Cerebellar nuclear complex (tissue), 1 donor: ENCODE measurements at places on chromosomes 3 and 15.

DNA sequence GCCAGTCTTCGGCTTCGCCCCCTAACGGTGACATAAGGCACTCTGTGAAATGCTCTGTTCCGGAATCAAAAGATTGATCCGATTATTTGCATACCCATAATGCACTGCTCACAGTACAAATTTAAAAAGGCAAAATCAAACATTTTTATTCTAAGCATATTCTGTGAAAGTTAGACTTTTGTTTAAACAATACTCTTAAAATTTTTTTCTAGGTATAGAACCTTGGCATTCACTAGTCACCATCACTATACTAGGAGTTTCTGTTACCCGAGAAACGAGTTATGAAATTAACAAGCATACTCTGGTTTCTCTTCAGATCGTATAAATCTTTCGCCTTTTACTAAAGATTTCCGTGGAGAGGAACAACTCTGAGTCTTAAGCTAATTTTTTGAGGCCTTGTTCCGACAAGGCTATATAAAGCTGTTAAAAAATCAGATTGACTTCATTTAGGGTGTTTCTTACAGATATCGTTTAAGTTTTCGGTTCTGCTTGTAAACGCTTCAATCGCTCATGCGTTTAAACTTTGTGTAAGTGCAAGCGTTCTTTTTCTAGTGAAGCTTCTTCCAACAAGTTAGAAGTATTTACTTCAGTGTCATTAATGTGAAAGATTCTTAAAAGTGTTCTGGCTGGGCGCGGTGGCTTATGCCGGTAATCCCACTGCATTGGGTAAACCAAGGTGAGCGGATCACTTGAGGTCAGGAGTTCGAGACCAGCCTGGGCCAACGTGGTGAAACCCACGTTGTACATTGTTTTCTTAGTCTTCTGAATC, at the start of gene RNU5B-1:
RNU5B-1 (plus strand) TSS at position 297 of the 769 bp plus-strand sequence.
- peak; percentile 37 for DNase-seq

DNA sequence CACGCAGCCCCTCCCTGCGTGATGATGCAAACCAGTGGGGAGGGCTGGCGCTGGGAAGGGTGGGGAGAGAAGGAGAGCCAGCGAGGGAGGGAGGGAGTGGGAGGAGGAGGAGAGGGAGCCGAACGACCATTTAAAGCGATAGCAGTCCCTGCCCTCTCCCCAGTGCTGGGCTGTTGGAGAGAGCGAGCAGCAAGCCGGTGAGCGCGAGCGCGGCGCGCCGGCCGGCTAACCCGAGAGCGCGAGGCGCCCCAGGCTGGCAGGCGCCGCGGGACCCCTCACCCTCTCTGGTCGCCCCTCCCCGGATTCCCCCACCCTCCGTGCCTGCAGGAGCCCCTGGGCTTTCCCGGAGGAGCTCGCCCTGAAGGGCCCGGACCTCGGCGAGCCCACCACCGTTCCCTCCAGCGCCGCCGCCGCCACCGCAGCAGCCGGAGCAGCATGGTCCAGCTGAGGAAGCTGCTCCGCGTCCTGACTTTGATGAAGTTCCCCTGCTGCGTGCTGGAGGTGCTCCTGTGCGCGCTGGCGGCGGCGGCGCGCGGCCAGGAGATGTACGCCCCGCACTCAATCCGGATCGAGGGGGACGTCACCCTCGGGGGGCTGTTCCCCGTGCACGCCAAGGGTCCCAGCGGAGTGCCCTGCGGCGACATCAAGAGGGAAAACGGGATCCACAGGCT, at the start of gene GRM7:
GRM7 (plus strand) TSS at position 162 of the 671 bp plus-strand sequence.
- no peak for DNase-seq

DNA sequence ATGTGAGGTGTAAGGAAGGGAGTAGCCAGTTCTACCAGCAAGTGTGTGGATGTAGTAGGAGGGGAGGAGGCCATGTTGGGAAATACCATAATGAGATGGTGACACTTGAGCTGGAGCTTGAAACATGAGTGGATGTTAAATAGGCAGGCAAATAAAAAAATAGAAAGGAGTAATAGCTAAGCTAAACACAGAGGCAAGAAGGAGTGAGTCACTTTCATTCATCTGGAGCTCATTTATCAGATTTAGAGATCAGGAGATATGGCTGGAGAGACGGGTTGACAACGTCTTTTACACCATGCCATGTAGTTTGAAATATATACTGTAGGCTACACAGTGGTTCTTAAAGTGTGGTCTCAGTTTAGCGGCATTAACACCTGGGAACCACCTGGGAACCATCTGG, 390.5 kb downstream of the DIPK2A start:
- no peak for DNase-seq

DNA sequence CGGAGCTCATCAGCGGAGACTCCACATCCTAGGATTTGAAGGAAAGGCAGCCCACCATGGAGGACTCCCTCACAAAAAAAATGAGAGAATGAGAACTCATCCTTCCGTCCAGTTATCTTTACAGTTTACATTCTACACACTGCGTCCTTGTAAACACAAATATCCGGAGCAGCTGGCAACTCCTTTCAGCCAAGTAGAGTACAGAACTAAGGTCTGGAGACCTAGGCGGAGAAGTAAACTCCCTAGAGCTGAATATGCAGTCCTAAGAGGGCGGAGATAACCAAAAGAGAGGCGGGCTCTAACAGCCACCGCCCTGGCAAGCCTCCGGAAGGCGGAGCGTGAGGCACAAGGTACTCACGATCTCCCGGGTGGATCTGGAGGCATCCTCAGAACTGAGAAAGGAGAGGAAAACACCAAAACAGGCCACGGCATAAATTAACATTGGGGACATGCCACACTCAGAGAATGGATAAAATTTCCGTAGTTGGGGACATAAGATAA, 924 bp upstream of the SIN3A start:
- DNase-seq = peak; percentile 45

DNA sequence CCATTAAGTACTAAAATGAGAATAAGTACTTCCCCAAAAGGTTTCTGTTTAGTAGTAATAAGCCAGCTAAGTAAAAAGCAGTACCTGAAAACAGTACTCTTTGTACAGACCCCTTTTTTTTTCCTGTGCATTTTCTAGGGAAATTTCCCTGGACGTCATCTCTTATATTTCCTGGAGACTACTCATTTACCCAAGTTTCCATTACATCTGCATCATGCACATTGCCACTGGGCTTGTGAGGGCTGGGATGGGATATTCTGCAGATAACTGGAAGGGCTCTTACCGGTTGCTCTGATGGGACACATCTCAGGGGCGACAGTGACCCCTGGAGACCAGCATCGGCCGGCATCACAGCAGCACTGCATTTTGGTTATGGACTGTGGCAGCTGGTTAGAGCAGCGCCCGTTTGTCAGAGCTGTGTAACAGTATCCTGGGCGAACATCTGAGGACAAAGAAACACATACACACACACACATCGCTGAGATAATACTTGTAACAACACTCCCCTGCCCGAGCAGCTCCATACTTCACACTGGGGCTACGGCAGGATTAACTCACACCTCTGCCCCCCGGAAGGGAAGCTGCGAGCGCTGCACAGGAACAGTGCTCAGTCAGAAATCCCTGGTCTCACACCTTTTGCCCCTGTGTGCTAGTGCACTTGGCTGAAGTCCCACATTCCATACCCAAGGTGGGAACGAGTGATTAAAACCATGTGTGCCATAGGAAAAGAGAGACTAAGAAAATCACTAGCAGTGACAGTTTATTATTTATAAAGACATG, 124.9 kb downstream of the FBN1 start:
- DNase-seq = no peak

DNA sequence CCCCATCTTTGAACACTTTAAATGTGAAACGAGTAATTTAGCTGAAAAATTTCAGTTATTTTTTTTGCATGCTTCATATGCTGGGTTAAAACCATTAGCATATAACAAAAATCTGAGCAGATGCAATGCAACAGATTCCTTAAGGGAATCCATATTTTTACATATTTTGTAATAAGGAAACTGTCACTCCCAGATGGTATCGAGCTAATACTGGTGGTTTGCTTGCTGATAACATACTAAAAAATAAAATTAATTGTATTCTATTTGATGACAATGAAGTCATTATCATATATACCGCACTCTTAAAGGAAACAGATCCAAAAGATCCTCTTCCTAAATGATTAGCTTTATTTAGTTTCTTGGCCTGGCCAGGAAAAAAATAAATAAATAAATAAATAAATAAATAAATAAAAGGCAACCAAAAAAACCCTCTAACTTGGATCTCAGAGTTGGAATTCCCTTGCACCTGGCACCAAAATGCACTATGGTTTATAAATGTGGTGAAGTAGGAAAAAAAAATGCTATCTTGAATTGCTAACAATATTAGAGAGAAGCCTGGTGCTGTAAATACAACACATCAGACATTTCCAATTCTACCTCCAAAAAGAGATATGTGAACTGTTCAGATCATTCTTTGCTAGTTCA, 503.2 kb upstream of the ARRDC4 start:
- DNase-seq = no peak

- DNase-seq = no peak
These were observed 18.3 kb upstream of the CD200 start for GRCh38 chr3:112314649-112315048.
